ENCODE measurements at places on chromosomes 13 and 19.

GRCh38 chr13:87166348-87166747 is 504.8 kb upstream of the SLITRK5 start:
- no peak for DNase-seq

GRCh38 chr13:73417012-73417615 is 358.3 kb downstream of the KLF5 start:
- no peak for DNase-seq

DNA sequence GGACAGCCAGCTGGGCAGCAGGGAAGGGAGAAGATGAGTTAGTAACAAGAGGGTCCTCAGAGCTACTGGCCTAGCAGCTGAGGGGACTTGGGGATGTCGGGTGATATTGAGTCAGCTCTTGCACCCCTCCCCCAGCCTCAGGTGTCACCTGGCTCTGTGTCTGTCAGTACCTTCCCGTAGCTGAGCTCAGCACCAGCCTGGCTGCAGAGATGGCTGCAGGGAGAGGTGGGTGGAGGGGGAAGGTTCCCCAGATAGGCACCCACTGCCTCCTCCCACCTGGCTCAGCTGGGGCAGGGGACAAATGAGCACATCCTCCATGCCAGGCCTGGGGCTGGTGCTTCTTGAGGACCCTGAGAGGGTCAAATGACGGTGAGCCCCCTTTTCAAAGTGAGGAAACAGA is 6.8 kb upstream of the KPTN start:
- DNase-seq: no peak

DNA sequence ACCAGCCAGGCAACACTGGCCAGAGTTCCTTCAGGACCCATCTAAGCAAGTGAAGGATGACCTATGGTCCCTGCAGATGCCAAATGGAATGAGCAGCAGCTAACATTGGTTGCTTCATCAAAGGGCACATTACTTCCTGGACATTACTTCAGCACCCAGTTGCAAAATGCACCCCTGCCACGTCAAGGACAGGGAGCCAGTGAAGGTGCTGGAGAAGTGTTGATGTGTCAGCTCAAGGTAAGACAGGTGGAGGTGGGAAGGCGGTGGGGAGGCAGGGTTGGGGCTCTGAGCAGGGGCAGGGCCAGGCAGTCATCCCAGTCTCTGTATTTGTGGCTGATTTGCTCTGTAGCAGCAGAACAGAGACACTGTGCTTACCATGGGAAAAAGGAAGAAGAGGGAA is 14.6 kb downstream of the CSNK1A1L start:
- no peak for DNase-seq

- no peak for DNase-seq
These were observed 11.3 kb downstream of the FPR1 start for GRCh38 chr19:51740356-51740755.

- DNase-seq: no peak
These were observed 7.6 kb upstream of the ECH1 start for GRCh38 chr19:38838986-38839761.

DNA sequence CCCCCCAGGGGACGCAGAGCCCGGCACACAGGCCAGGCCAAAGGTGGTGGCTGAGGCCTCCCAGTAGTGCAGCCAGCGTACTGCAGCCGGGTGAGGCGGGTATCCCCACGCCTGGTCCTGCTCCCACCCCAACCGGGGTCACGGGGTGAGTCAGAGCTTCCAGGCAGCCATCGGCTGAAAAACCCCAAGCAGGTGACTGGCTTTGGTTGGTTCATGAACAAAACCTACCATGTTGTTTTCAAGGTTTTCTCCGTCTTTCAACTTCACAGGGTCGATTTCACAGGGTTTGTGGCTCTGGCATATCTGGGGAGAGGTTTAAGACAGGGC is 42.1 kb upstream of the C13orf46 start:
- DNase-seq: no peak

DNA sequence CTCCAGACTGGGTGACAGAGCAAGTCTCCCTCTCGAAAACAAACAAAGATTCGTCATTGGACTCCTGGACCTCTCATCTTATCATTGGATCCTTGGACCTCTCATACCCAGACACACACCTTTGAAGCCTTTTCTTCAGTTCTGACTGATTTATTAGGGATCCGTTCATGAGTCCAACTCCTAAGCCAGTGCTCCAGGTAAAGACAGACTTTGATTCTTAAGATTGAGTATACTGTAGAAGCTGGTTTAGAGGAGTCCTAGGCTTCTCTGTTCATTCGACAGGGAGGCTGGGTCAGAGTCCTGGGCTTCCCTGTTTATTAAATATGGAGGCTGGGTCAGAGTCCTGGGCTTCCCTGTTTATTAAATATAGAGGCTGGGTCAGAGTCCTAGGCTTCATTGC is 38.7 kb downstream of the SACS start:
- no peak for DNase-seq

GRCh38 chr13:102466610-102467190 is 64.9 kb upstream of the FGF14 start:
- no peak for DNase-seq

GRCh38 chr13:21242236-21242635 is 65.8 kb downstream of the MRPL57 start:
- DNase-seq: no peak

GRCh38 chr19:51602189-51602854 is 27.9 kb downstream of the SIGLEC5 start:
- DNase-seq: no peak

DNA sequence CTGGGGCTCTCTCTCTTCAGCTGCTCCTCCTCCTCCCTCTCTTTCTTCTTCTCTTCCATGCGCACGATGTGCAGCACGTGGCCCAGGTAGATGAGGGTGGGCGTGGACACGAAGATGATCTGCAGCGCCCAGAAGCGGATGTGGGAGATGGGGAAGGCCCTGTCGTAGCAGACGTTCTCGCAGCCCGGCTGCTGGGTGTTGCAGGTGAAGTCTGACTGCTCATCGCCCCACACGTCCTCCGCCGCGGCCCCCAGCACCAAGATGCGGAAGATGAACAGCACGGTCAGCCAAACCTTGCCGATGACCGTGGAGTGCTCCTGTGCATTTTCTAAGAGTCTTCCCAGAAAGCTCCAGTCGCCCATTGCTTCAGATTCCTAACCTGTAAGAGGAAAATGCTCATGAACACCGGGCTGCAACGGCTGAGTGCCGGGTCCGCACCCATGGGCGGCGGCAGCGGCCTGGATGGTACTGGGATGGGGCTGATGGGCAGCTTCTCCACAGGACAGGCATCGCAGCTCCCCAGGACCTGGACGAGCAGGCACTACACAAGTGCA is 17.8 kb downstream of the GJA3 start:
- no peak for DNase-seq

- no peak for DNase-seq
These were observed 76.9 kb downstream of the ITGBL1 start for GRCh38 chr13:101529422-101529821.

- no peak for DNase-seq
These were observed 123.3 kb downstream of the RAB20 start for GRCh38 chr13:110438211-110438610.
